Suprapubic skin (tissue), 4 donors: ENCODE measurements at places on chromosomes 6 and 20. TPM values are rescaled to one million over a fixed set of nuclear protein-coding genes. Genes with fewer than 3 reads are reported as not detected.

DNA sequence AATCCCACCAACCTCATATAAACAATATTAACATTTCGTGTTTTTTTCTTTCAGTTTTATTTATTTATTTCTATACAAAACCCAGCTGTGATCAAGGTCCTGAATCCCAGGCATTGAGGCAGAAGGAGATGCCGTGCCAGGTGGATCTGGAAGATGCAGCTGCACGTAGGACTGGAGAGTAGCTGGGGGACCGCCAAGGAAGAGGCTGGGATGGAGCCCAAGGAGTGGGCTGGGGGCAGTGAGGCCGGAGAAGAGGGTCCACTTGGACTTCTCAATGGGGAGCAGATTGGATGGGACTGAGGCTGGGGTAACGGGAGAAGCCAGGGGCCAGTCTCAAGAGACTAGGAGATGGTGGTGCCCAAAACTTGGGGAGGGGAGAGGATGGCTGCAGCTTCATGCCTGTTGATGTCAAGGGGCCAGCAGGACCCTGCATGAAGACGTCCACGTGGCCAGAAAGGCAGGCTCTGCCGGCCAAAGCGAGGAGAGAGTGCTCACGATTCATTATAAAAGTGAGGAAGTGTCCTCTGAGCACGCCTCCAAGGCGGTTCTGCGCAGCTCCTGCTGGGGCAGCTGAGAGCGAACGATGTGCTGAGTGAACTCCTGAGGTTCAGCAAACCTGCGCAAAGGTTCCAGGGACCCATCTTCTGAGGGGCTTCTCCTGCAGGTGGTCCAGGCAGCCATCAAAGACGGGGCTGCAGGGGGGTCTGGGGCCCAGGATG lies 110.3 kb downstream of the BMP7 start:
- H3K4me3 ChIP-seq, result no peak overlapping the region
- H3K36me3 ChIP-seq, result no peaks in the 10 kb centered on the region
- no peak overlapping the region for H3K27ac ChIP-seq
- H3K4me1 ChIP-seq, result no peaks in the 10 kb centered on the region
- H3K27me3 ChIP-seq, result peaks cover under 1% of the 10 kb centered on the region

GRCh38 chr6:34390531-34391472 lies 1.7 kb downstream of the NUDT3 start:
- H3K27me3 ChIP-seq, result no peaks in the 10 kb centered on the region
- peaks cover 37% of the 10 kb centered on the region for H3K4me1 ChIP-seq
- H3K27ac ChIP-seq, result peak overlapping the region; percentile 89
- H3K4me3 ChIP-seq, result peak overlapping the region; percentile 73
- no peak for DNase-seq

DNA sequence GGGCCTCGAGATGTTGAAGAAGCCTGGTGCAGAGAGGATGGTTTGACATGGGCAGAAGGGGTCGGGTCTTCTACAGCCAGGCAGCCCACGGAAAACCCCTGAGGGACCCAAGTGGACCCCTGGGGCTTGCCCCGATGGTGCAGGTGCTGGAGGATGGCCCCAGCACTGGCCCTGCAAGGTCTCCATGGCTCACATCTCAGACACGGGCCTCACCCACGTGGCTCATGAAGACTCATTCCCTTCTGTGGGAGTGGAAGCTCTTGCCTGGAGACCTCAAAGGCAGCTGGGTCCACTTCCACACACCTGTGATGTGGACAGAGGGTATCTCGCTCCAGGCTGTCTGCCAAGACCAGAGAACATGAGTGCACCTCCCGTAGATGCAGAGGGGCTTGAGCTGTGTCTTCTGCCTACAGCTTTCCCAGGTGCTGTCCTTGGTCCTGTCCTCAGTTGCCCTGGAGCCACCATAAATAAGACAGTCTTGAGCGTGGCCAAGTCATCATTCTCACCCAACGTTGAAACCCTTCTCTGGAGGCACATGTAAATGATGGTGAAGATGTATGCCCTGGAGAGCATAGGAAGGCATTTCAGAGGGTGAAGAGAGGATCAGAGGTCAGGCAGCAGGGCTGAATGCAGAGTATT lies 108.0 kb downstream of the SYNDIG1 start:
- no peaks in the 10 kb centered on the region for H3K36me3 ChIP-seq
- H3K27me3 ChIP-seq, result peaks cover 3% of the 10 kb centered on the region
- DNase-seq, result no peak
- H3K4me1 ChIP-seq, result no peaks in the 10 kb centered on the region
- no peak overlapping the region for H3K4me3 ChIP-seq

- DNase-seq, result no peak
- H3K4me1 ChIP-seq, result no peaks in the 10 kb centered on the region
- H3K27me3 ChIP-seq, result no peaks in the 10 kb centered on the region
- no peak overlapping the region for H3K27ac ChIP-seq
- H3K36me3 ChIP-seq, result no peaks in the 10 kb centered on the region
Observed at GRCh38 chr6:92428448-92428847, 990.9 kb downstream of the EPHA7 start.

GRCh38 chr6:157840776-157841175 lies 17.7 kb downstream of the SNX9 start:
- no peaks in the 10 kb centered on the region for H3K27me3 ChIP-seq
- no peaks in the 10 kb centered on the region for H3K36me3 ChIP-seq
- peaks cover 48% of the 10 kb centered on the region for H3K4me1 ChIP-seq
- no peak for DNase-seq

DNA sequence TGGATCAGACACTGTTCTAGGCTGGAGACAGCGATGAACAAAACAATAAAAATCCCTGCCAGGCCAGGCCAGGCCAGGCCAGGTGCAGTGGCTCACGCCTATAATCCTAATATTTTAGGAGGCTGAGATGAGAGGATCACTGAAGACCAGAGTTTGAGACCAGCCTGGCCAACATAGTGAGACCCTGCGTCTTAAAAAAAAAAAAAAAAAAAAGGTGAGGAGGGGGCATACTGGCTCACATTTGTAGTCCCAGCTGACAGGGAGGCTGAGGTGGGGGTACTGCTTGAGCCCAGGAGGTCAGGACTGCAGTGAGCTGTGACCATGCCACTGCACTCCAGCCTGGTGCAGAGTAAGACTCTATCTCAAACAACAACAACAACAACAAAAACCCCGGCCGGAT lies 4.5 kb downstream of the MUCL3 start:
- no peak overlapping the region for H3K27ac ChIP-seq
- H3K36me3 ChIP-seq, result no peaks in the 10 kb centered on the region
- no peaks in the 10 kb centered on the region for H3K27me3 ChIP-seq
- H3K4me3 ChIP-seq, result no peak overlapping the region

DNA sequence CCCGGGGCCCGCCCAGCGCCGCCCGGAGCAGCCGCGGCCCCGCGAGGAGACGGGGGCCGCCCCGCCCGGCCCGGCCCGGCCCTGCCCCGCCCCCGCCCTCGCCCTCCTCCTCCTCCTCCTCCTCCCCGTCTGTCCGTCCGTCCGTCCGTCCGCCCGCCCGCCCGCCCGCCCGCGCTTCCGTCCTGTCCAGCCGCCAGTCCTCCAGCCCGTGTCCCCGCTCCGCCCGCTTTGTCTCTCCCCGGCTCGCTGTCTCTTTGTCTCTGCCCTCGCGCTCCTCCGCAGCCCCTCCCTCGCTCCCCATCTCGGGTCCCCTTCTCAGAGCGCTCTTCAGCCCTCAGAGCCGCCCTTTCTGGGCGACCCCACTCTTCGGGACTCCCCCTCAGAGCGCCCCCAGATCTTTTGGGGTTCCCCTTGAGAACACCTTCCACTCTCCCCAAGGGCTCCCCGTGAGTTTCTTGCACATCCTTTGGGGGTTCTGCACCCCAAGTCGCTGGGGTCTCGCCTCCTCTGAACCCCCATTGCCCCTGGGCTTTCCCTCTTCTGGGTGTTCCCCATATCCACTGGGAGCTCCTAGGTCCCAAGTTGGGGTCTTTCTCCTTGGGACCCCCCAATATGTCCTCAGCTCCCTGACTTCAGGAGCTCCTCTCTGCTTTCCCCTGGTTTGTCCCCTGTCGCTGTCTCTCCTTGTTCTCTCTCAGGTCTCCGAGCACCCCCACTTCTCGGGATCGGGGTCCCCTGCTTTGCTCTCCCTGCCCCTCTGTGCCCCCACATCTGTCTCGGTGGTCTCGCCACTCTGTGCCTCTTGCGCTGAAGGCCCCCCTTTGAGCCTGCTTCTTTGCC lies 79.5 kb upstream of the MYL9 start:
- H3K27me3 ChIP-seq, result no peaks in the 10 kb centered on the region
- H3K4me3 ChIP-seq, result peak overlapping the region; percentile 87
- peak; percentile 87 for DNase-seq

DNA sequence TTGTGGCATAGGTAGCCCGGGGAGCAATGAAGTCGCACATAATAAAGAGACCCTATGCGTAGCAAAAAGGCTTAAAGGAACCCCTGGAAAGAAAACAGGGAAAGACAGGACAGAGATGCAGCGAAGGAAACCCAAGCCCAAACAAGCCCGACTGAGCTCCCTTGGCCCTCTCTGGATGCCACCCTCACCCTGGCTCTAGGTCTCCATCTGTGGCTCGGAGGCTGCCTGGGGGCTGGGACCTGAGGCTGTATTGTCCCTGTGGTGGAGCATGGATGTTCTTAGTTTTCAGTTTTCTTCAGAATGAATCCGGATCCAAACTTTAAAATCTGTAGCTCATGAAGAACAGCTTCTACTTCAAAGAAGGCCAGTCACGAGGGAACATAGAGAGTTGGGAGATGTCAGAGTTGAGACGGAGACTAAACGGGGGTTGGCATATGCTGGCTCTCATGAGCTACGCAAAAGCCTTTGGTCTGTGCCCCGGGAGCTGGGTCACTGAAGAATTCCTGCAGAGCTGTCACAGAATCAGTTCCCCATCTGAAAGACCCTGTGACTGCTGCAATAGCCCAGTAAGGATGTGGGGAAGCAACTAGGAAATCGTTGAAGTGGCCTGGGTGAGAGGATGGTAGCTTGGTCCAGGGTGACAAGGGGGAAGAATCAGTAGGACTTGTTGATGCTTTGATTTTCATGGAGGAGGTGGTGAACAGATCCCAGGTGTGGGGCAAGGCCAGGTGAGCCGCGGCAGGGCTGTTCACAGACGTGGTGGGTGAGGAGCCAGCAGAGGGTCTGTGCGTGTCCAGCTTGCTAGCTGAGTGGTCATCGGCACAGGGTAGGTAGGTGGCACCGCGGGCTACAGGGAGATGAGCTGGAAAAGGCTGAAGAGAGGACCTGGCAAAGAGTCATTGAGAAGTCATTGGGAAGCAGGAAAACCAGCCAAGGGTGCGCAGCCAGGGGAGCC lies 35.2 kb downstream of the SYNDIG1 start:
- H3K27me3 ChIP-seq, result no peaks in the 10 kb centered on the region
- H3K4me1 ChIP-seq, result no peaks in the 10 kb centered on the region
- H3K36me3 ChIP-seq, result no peaks in the 10 kb centered on the region
- DNase-seq, result no peak
- H3K4me3 ChIP-seq, result no peak overlapping the region

The POU5F1 gene
- 0.85 TPM for total RNA-seq

The CD2AP gene
- 31.5 TPM for total RNA-seq

The GABBR1 gene
- 27.0 TPM for total RNA-seq

The MEP1A gene
- total RNA-seq, result 0.34 TPM

The GJA10 gene
- not detected for total RNA-seq

The IRAK1BP1 gene
- total RNA-seq, result 5.0 TPM
